Stimulated activated CD4-positive, alpha-beta T cell treated with anti-CD3 and anti-CD28 coated beads, Interleukin-15, amount 100 ng/mL, for 1 hour (primary cell): ENCODE measurements at places on chromosomes 1 and 21.

DNA sequence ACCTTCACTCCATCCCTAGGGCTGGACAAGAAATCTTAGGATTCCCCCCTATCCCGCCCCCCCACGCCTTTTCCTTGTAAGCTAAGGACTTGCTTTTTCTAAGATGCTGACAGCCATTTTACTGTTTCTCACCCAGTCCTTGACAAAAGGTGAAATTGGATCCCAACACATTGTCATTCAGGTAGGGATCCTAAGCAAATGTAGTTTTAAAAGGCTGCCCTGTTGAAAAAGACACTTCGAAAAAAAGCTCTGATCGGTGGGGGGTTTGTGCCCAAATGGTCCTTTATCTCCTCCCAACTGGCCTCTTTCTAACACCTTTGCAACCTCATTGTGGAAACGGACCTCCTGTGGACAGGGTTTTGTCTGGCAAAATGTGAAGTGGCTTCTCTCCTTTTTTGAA lies 2.9 kb downstream of the CACHD1 start:
- no peak for DNase-seq

DNA sequence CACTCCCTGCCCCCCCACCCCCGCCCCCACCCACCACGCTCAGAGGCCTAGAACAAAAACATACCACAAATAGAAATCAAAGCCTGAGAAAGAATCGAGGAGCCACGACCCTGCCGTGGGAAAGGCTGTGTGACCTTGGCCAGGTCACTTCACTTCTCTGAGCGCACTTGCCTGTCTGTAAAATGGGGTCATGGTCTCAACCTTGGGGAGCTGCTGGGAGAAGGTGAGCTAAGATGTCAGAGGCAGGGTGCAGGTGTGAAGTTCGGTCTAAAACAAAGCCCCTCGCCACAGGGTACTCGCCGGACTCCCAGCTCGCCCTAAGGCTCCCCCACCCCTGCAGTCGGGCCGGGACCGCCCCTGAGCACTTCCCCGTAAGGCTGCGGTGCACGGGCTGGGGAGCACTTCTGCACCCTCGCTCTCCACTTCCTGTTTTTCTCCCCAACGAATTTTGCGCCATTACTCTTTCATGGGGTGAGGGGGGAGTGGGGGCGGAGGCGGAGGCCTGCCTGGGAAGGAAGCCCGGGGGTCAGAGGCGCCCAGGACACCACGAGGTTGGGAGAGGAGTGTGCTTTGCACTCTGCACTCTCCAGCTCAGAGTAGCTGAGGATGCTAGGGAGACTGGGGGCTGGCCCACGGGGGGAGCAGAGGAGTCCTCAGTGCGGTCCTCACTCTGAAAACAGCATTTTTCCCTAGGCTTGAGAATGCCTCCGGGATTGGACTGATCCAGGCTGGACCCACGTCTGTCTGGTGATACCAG lies 21.9 kb upstream of the PIK3CD start:
- DNase-seq, result peak; percentile 50

DNA sequence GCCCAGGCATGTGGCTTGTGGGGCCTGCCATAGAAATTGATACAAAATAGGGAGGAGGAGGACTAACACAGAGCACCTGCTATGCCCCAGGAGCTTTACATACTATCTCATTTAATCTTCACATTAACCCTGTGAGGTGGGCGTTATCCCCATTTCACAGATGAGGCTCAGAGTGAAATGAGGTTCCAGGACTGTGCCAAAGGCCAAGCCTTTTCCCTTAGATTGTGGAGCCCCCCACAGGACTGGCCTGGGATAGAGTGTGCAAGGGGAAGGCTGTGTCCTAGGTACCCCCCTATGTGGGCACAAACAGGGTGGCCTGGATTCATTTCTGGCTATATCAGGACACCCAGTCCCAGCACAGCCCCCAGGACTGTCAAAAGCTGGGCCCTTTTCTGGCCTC lies 2.2 kb upstream of the DDOST start:
- DNase-seq, result no peak

DNA sequence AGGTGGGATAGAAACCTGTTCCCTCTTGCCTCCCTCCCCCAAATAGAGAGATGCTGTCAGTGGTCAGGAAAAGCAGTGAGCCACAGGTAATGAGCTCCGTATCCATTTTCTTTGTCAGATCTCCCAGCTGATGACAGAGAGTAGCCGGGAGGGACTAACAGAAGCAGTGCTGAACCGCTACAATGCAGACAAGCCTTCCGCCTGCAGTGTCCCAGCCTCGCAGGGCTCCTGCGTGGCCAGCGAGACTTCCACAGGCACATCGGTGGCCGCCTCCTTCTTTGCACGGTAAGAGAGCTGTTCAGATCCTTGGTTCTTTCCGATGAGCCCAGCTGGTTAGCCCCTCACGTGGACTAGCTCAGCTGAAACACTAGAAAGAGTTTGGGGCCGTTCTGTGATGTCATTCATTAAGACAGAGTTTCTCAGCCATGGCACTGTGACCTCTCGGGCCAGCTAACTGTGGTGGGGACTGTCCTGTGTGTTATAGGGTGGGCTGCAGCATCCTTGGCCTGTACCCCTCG lies 264.7 kb downstream of the KIF26B start:
- DNase-seq, result no peak

DNA sequence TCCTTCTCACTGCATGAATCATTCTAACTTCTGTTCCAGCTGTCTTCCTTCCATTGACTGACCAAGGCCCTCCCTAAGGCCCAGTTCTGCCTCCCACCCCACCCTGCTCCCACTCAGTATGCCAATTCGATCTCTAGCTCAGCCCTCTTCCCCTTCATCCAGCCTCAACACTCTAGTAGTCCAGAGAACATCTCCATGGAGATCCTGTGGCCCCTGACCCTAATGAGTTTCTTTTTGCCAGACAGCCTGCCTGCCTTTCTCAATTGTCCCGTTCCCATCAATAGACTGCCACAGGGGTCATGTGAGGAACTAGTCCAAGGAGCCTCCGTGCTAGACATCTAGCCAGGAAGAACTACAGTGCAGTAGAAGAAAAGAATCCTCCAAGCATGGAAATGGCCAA lies 26.4 kb downstream of the RRAGC start:
- DNase-seq, result no peak

GRCh38 chr1:230158415-230159291 lies 91.6 kb downstream of the GALNT2 start:
- DNase-seq, result no peak

- no peak for DNase-seq
Observed at GRCh38 chr1:16066245-16066644, 7.2 kb downstream of the FAM131C start.

DNA sequence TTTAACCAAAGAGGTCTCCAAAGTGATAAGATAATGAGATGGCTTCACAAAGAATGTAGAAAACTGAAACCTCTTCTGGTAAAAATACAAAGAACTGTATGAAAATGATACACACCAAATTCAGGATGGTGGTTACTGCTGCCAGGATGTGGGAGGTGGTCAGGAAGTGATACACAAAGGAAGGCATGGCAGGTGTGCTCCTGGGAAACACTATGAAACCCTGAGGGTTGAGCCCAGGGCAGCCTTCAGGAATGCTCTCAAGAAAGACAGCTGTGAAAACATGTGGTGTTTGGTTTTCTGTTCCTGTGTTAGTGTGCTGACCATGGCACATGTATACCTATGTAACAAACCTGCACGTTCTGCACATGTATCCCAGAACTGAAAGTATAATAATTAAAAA lies 109.3 kb downstream of the NTNG1 start:
- no peak for DNase-seq

GRCh38 chr1:27650539-27651175 lies 15.7 kb upstream of the FGR start:
- no peak for DNase-seq

- no peak for DNase-seq
Observed at GRCh38 chr21:39915881-39916280, 48.6 kb downstream of the PCP4 start.

- no peak for DNase-seq
Observed at GRCh38 chr1:1080122-1080757, 6.1 kb upstream of the RNF223 start.

DNA sequence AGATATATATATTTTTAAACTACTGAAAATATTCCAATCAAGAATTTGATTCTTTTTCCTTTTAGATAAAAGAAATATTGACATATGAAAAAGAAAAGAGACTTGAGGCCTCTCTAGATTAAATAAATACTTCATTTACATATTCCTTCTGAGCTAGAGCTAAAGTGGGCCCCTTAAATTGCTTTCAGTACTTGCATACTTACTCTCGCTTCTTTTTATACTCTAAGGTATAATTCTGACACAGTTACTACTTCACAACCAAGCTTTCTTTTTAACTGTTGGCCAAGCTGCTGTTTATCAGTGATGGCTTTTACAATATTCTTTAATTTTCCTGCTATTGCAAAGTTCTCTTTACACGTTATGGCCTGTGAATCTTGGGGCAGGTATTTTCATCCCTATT lies 24.6 kb downstream of the EXTL2 start:
- DNase-seq, result no peak

DNA sequence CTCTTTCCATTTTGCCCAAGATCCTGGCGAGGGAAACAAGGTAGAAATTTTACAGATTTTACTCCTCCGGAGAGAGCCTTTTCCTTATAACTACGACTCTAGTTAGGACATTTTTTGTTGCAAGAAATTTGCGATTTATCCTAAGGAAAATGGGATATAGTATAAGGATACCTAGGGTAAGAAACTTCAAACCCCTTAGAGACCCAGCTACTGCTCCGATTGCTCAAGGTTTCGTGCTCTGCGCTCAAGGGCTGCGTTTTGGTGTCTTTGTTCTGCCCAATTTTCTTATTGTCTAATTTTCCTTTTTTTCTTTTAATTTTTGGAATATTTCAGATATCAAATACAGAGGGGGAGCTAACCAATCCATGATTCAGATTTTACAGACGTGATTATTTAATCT lies 1.5 kb downstream of the TTC3 start:
- DNase-seq, result no peak

GRCh38 chr1:96492236-96492635 lies 229.3 kb upstream of the PTBP2 start:
- no peak for DNase-seq

- no peak for DNase-seq
Observed at GRCh38 chr1:98749152-98749756, 87.7 kb downstream of the SNX7 start.

DNA sequence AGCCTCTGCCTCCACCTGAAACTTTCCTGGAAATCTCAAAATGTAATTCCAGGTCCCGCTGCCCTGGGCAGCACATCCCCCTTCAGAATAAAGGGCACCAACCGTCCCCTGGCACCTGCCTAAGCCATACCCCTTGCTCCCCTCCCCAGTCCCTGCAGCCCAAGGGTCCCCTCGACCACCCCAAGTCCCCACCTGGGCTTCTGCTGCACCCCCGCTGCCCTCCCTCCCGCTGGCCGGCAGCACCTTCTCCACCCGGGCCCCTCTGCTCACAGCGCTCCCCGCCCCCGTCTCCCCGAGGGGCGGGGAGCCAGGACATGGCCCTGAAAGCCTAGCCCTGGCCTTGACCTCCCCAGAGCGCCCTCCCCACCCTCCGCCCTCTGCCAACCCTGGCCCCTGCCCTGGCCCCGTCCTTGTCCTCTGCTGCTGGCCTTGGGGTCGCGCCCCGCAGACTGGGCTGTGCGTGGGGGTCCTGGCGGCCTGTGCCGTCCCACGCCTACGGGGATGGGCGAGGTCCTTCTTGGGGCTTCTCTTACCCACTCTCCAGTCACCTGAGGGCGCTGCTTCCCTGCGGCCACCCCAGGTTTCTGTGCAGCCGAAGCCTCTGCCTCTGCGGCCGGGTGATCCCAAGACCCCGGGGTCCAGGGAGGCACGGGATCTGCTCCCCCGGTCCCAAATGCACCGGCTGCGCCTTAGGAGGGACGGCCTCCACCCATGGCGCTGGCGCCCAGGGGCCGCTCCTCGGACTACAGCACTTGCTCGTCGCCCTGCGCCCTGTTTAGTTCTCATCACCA lies 41.7 kb downstream of the WDR4 start:
- DNase-seq, result no peak

DNA sequence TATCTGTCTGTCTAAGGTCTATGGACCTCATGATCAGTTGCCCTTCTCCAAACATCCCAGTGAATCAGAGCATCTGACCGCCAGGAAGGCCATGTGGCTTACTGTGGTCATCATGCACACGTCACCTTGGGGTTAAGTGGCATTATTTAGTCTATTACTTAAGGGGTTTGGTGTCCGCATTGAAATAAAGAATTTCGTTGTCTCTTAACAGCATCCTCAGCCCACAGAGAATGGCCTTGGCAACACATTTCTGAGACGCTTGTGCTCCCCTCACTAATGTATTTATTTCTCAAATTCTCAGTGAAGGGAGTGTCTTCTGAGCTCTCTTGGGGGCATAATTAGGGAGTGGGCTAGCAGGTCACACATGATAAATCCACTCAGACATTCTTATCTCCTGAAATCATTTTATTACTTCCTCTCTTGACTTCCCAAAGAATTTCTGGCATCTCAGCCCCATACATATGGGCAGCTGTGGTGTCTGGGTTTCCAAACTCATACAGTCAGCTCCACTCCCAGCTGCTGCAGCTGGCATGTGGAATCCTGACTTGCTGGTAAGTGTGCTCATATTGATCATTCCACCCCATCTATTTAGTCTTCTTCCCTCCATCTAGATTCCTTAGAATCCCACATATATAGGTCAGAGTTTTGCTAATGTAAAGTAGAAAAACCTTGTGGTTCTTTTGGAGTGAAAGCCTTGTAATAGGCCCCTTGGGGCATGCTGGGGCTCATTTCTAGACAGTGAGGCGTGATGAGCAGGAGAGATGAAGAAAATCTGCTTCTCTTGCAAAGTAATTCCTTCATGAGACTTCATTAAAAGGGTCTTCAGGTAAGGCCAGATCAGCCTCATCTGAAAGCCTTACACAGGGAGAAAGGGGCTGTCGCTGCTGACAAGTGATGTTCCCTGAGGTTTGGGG lies 110.5 kb downstream of the HHAT start:
- DNase-seq, result no peak

- DNase-seq, result no peak
Observed at GRCh38 chr1:14511166-14511680, 87.3 kb upstream of the KAZN start.

DNA sequence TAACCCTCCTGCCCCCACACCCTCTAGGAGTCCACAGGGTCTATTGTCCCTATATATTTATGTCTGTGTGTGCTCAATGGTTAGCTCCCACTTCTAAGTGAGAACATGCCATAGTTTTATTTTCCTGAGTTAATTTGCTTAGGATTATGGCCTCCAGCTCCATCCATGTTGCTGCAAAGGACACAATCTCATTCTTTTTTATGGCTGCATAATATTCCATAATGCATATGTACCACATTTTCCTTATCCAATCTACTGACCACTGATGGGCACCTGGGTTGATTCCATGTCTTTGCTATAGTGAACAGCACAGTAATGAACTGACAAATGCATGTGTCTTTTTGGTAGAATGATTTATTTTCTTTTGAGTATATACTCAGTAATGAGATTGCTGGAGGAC lies 13.3 kb upstream of the FHAD1 start:
- DNase-seq, result no peak

DNA sequence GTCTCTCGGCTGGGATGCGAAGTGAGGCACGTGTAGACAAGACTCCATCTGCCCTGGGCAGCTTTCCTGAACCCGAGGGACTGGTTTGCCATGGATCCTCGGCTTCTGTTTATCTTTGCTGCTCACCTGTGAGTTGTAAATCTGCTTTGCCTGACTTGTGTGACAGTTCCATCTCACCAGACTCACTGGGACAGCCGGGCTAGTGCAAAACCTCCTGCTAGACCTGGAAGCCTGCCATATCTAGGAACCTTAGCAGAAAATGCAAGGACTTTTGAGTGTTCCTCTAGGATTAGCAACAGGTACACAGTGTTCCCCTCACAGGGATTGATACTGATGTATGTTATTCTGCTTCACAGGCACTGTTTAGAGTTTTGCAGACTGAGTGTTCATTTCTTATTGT lies 218.6 kb downstream of the URB2 start:
- DNase-seq, result no peak

- no peak for DNase-seq
Observed at GRCh38 chr1:151545542-151545941, 5.4 kb downstream of the TUFT1 start.

GRCh38 chr1:217495249-217495648 lies 135.6 kb downstream of the GPATCH2 start:
- no peak for DNase-seq
